ENCODE measurements at places on chromosomes 1 and 21.

DNA sequence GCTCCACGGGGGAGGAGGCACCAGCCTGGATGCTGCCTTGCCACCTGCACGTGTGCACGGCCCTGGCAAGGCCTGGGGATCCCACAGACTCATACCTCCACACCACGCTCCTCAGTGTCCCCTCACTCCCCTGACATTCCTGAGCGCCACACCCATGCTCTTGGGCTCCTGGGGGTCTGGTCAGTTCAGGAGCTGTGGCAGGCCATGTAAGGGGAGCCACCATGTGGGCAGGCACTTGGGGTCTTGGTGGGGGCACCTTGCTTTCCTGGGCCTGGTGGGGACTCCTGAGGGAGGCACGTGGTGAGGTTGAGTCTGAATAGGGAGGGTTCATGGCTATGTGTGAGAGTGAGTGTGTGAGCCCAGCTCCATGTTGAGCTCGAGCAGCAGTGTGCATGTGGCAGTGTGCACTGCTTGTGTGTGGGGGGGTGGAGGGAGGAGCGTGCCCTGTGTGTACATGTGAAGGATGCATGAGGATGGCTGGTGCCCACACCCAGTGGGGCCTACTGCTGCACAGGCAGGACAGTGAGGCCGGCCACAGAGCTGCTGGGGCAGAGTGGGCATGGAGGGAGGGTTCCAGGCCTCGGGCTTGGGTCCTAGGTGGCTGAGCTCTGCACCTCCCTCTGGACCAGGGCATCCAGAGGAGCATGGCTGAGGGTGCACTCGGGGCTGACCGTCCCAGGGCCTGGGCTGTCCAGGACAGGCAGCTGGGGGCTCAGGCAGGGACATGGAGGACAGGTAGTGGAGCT lies 1.6 kb downstream of the GJC2 start:
- no peak for DNase-seq

GRCh38 chr1:212242288-212242984 lies 42.8 kb upstream of the PPP2R5A start:
- DNase-seq = no peak

GRCh38 chr1:53345996-53346813 lies 18.3 kb upstream of the LRP8 start:
- no peak for DNase-seq

DNA sequence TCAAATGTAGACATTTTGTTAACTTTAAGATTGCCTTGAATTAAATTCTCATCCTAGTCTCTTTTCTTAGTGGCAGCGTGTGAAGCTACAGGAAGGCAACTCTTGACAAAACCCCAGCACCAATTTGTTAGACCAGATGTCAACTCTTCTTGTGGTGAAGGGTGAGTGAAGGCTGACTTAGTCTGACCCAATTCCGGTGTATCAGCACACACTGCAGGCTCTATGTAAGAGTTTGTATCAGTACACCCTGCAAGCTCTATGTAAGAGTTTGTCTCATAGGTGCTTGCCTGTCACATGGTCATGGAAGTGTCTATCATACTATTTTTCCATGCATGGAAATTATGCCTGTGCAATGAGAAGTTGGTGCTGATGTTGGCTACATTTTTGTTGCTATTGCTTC lies 16.8 kb downstream of the CR2 start:
- DNase-seq = no peak

DNA sequence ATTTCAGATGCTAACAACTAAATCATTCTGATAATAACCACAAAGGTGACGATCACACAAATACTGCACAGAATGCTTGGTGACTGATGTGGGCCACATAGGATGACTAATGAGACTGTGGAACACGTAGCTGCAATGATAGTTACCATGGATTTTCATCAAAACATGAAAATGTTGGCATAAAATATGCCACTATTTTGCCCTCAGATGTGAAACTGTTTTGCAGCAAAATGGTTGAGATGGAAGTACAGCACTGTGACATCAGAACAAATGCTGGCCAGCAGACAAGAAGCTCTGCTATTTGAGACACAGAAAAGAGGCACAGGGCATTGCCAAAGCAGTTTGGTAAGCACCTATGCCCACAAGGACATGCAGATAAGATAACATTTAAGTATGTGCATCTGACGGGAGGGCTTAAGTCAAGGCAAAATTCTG lies 83.8 kb downstream of the NIBAN1 start:
- no peak for DNase-seq

DNA sequence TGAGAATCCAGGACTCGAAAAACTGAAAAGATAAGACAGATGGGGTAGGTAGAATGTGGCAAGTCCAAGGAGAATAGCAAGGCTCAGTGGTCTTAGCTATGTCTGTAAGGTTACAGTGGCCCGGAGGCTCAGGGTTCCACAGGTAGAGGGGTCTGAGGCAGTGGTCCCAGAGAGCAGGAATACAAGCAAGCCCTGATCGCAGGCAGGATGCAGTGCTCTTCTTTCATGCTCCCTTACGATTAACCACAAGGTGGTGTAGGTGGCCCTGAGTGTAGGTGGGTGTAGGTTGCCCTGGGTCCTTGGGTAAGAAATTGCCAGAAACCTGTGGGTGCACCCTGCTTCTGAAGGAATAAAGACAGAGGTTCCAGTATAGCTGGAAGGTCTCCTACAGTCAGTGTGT lies 99.1 kb upstream of the RAB3GAP2 start:
- DNase-seq = no peak

DNA sequence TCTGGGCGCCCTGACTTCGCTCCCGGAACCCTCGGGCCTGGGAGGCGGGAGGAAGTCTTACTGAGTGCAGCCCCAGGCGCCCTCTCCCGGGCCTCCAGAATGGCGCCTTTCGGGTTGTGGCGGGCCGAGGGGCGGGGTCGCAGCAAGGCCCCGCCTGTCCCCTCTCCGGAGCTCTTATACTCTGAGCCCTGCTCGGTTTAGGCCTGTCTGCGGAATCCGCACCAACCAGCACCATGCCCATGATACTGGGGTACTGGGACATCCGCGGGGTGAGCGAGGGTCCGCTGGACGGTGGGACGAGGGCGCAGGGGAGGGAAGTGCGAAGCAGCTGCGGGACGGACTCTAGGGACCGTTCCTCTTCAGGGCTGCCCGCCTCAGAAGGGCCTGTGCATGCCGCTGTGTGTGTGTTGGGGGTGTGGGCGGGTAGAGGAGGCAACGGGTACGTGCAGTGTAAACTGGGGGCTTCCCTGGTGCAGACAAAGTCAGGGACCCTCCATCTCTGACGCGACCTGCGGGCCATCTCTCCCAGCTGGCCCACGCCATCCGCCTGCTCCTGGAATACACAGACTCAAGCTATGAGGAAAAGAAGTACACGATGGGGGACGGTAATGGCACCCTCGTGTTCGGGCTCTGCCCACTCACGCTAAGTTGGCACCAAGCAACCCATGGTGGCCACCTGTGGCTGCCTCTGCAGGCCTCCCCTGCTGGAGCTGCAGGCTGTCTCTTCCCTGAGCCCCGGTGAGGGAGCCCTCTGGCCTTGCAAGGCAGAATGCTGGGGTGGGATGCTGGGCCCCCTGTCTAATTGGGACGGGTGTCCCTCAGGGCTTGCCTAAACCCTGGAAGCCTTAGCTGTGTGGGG lies at the start of gene GSTM1:
Gene GSTM1, plus strand, starts transcription at position 177 of the 859 bp plus-strand sequence. Its CDS starts 57 bp downstream, at position 234.
- DNase-seq = peak; percentile 91

DNA sequence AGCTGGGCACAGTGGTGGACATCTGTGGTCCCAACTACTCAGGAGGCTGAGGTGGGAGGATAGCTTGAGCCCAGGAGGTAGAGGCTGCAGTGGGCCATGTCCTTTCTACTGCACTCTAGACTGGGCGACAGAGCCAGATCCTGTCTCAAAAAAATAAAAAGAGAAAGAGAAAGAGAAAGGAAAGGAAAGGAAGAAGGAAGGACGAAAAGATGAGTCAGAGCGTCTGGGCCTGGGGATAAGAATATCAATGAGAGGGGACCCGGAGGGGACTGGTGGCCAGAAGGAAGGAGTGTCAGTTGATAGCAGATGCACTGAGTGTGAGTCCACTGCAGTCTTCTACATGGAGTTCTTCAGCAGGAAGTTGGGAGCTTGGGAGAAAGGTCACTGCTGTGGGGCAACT lies 75.6 kb downstream of the SYT6 start:
- DNase-seq = no peak

DNA sequence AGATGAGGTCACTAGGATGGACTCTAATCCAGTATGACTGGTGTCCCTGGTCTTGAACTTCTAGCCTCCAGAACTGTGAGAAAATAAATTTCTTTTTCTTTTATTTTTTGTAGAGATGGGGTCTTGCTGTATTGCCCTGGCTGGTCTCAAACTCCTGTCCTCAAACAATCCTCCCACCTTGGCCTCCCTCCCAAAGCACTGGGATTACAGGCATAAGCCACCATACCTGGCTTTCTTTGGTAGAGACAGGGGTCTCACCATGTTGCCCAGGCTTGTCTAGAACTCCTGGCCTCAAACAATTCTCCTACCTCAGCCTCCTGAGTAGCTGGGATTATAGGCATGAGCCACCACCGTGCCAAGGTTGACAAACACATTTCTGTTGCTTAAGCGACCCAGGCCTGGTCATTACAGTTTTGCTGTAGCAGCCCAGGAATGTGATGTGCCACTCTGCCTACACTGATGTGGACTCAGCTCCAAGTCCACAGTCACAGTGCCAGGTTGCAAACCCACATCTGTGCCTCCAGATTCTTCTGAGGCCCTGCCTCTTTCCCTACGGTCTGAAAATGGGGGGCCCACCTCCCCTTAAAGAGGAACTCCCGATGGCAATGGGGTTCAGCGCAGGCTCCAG lies 15.9 kb downstream of the PYCR2 start:
- DNase-seq = no peak

DNA sequence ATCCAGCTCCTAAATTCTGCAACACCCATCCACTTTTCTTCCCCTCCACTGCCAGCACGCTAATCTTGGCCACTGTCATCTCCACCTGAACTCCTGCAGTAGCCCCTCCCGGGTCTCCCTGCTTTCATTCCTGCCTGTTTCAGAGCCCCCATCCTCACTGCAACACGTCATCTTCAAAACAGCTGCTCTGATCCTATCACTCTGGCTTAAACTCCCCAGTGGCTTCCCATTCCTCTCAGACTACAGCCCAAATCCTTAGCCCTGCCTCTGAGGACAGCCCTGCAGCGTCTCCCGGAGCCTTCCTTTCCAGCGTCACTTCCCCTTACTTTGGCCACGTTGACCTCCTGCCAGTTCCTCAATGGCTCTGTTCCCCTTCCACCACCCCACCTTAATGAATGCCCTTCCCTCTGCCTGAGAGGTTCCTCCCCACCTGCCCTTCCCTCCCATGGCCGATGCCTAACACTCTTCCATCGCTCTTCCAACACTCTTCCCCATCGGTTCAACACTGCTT lies 22.9 kb upstream of the IFNAR2 start:
- no peak for DNase-seq

GRCh38 chr1:153794624-153795329 lies 19.6 kb downstream of the SLC27A3 start:
- no peak for DNase-seq

- no peak for DNase-seq
Observed at GRCh38 chr21:16863908-16864307, 648.9 kb upstream of the CXADR start.

GRCh38 chr1:54804471-54805132 lies 3.5 kb upstream of the TTC22 start:
- no peak for DNase-seq

DNA sequence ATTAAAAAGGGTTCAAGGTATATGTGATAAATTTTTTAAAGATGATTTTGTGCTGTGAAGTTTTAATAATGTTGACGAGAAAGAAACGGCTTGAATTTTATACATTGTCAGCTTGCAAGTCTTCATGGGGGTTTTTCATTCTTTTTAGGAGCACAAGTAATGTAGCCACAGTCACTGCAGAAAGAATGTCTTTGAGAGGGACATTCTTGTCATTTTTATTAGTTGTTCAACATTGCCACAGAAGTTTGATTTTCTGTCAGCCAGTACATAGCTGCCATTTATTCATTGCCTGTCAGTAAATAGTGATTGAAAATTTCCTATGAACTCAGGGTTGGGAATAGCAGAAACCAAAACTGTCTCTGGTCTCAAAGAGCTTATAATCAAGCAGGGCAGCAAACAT lies 156.3 kb downstream of the DHRS3 start:
- no peak for DNase-seq

- DNase-seq = peak; percentile 77
Observed at GRCh38 chr1:22428672-22429071, 23.0 kb upstream of the ZBTB40 start.

DNA sequence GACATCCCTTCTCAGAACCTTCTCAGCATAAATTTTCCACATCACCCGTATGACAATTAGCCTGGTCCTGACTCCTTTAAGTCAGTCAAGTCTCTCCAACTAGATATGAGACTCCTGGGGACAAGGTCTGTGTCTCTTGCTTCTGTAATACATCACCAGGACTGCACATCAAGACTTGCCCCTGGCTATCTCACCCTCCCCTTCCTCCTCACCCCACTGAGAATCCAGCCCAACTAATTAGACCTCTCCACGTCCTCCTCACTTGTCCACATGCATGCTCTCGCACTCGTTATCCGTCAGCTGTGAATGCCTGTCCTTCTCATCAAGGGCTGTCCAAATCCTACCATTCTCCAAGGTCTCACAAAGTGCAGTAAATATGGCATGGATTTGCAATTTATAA lies 542.8 kb downstream of the PTPRU start:
- no peak for DNase-seq

- no peak for DNase-seq
Observed at GRCh38 chr1:172638885-172639831, 19.7 kb upstream of the FASLG start.

DNA sequence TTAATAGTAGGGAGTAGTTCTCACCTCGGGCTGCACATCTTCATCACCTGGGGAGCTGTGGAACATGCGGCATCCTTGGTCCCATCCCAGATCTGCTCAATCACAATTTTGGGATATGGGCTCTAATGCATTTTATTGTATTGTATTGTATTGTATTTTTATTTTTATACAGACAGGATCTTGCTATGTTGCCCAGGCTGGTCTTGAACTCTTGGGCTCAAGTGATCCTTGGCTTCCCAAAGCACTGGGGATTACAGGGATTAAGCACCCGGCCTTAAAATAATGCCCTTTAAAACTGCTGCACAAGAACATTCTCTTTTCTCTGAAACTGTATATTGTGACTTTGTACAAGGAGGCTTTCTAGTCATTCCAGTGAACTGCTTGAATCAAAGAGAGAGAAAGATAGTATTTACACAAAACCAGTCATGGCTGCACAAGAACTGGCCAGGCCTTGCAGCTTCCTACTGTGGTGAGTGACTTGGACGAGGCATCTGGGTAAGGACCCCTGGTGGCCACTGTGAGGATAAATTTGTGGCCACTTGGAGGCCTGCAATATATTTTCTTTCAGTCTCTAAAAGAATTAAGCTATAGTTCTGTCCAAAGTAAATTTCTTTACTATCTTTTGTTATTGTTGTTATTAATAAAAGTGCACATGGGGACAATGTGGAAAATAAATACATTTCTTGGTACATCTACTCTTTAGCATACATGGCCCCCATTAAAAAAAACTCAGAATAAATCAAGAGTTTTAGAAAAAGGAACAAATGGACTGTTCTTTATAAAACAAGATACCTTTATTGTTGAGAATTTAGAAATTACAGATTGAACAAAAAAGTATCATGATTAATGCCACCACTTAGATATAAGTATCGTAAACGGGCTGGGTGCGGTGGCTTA lies 48.0 kb downstream of the TBCE start:
- DNase-seq = peak; percentile 64

GRCh38 chr21:15604413-15604812 lies 125.4 kb upstream of the USP25 start:
- DNase-seq = peak; percentile 62

All from A673 (cell line).